ENCODE measurements at places on chromosomes 6 and 20. TPM values are rescaled to one million over a fixed set of nuclear protein-coding genes. Genes with fewer than 3 reads are reported as not detected.

LZTS3 gene
- 4.2 TPM for total RNA-seq

THBS2 gene
- total RNA-seq, result not detected

BEND6 gene
- total RNA-seq, result 1.5 TPM

TINAG gene
- not detected for total RNA-seq

DNA sequence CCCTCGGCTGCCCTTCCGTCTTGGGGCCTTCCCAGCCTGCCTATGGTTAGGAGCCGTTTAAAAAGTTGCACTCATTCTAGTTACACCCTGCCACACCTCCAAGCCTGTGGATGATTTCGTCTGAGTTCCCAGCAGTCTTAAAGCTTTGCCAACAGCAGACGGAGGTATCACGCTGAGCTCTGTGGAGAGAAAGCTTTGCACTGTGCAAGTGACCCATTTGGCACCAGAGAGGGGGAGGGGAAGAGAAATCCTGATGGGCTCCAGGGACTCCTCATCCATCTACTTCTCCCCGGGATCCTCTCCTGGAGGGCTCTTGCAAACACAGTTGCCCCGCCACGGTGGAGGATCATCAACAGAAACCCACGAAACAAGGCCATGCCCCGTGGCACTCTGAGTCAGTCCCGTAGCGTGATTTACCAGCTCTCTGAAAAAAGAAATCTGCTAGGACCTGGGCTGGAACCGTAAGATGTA lies 98.8 kb upstream of the CITED2 start:
- no peak for DNase-seq

DNA sequence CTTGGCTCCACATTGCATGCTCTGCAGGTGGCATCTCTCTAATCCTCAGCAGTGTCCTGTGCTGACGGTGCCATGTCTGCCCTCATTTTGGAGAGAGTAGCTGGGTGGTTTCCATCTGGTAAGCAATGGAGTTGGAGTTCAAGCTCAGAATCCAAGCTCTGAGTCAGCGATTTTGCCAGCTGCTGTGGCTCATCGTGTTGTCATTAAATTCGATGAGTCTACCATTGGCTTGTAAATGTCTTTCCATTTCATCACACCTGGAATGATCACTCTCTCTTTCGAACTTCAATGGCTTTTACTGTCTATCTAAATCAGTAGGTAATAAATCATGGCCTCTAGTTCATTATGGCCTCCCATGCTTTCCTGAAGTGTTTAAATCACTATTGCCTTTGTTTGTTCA lies 378.5 kb upstream of the TSHZ2 start:
- no peak for DNase-seq

- peak; percentile 72 for DNase-seq
These were observed 97.7 kb downstream of the KCNB1 start for GRCh38 chr20:49384437-49385434.

- DNase-seq, result no peak
These were observed 100.5 kb upstream of the SLC2A12 start for GRCh38 chr6:134152767-134153485.

DNA sequence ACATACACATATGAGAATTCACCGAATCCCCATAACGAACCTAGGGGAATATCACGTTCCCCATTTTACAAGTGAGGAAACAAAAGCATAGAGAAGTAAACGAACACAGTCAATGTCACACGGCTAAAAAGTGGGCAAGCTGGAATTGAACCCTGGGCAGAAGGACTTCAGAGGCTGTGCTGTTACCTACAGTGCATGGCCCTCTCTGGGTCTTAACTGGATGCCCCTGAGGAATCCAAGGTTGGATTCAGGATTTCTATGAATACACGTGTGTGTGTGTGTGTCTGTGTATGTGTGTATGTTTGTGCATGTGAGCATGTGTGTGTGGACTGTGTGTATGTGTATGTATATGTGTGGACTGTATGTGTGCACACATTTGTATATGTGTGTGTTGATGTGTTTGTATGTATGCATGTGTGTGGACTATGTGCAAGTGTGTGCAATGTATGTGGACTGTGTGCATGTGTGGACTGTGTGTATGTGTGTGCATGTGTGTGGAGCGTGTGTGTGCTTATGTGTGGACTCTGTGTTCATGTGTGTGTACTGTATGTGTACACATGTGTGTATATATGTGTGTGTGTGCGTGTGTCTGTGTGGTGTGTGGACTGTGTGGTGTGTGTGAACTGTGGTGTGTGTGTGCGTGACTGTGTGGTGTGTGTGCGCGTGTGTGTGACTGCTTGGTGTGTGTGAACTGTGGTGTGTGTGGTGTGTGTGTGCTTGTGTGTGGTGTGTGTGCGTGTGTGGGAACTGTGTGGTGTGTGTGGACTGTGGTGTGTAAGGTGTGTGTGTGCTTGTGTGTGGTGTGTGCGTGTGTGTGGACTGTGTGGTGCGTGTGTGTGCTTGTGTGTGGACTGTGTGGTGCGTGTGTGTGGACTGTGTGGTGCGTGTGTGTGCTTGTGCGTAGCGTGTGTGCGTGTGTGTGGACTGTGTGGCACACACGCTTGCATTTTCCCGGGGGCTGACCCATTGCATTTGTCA lies 49.0 kb downstream of the HNF4A start:
- DNase-seq, result no peak

- no peak for DNase-seq
These were observed 36.3 kb downstream of the PRDM1 start for GRCh38 chr6:106122306-106122918.

DNA sequence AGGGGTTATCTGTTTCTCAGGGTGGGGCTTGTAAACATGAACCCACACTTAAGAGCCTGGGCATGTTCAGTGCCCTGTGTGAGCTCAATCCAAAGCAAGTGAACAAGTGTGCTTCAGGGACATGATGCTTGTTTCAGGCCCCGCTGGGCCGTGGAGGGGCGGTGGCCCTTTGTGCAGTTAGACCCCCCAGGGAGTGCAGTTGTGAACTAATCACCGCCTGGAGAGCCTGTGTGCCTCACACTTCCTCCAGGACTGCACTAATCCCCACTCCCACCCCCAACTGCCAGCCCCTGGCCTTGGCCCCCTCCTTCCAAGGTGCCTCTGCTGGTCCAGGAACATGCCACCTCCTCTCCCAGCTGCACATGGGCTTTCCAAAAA lies 58.1 kb downstream of the RREB1 start:
- DNase-seq, result no peak

GRCh38 chr6:86215323-86215722 lies 572.6 kb upstream of the SYNCRIP start:
- DNase-seq, result no peak

Data from OCI-LY7 (cell line).